ENCODE measurements at places on chromosomes 5 and 9.
A peak's percentile ranks its signal among the peaks of the same experiment; 100 is the strongest.

GRCh38 chr5:136613230-136613629 is 247.9 kb upstream of the TRPC7 start:
- DNase-seq = no peak

- no peak for DNase-seq
Observed at GRCh38 chr9:7196467-7196866, 438.7 kb downstream of the KDM4C start.

- no peak for DNase-seq
Observed at GRCh38 chr5:170504616-170505266, 921 bp downstream of the KCNIP1 start.

DNA sequence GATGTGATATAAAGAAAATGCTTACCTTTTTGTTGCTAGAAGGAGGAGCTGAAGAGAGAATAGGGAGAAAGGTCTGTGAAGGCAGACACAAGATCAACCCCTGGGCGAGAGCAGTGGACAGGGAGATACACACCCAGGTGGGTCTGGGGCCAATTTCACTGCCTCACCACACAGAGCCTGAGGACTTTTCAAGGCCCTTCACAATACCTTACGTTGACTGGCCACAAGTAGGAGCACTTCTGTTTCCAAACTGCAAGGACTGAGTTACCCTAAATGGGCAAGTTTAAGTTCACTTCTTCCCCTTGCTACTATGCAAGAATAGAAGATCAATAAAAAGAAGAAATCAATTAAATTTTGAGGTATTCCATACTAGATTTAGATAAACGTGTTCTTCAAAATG is 174.5 kb upstream of the SLC12A2 start:
- peak; percentile 6 for DNase-seq

DNA sequence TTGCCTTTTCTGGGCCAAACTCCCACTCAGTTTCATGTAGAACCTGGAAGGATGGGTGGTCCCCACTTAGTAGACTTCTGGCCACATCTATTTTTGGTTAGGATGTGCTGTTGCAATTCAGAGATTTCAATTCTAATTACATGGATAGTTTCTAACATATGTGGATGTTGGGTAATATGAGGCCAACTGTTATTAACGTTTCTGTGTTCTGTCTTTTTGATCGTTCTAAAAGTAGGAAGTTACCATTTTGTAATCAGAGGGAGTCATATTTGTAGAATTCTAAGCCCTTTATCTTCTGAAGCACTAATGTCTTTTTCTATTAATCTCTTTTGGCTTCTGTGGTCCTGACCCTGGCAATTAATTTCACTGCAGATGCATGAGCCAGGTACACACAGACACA is 141.6 kb upstream of the SPEF2 start:
- no peak for DNase-seq

DNA sequence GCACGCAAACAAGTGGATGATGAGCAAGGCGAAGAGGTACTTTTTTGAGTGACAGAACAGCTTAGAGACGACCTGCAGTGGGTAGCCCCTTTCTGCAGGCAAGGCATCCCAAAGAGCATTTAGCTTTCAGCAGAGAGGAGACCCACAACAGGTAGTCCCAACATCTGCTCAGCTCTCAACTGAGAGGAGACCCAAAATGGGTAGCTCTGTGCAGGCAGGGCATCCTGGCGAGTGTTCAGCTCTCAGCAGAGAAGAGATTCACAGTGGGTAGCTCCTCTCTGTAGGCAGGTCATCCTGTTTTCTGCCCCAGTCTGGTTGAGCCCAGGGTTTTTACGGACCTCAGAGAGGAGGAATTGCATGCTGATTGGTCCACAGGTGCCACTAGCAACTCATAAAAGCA is 2396.1 kb upstream of the C9orf72 start:
- DNase-seq = no peak

GRCh38 chr9:128072144-128073021 is 4.4 kb downstream of the SLC25A25 start:
- peak; percentile 69 for DNase-seq

- DNase-seq = no peak
Observed at GRCh38 chr5:63323926-63324325, 638.3 kb downstream of the HTR1A start.

GRCh38 chr5:107378218-107378899 is 292.4 kb downstream of the EFNA5 start:
- DNase-seq = no peak

GRCh38 chr9:136667214-136667939 is 4.7 kb downstream of the EGFL7 start:
- DNase-seq = no peak

- no peak for DNase-seq
Observed at GRCh38 chr5:38780316-38780715, 65.5 kb upstream of the OSMR start.

DNA sequence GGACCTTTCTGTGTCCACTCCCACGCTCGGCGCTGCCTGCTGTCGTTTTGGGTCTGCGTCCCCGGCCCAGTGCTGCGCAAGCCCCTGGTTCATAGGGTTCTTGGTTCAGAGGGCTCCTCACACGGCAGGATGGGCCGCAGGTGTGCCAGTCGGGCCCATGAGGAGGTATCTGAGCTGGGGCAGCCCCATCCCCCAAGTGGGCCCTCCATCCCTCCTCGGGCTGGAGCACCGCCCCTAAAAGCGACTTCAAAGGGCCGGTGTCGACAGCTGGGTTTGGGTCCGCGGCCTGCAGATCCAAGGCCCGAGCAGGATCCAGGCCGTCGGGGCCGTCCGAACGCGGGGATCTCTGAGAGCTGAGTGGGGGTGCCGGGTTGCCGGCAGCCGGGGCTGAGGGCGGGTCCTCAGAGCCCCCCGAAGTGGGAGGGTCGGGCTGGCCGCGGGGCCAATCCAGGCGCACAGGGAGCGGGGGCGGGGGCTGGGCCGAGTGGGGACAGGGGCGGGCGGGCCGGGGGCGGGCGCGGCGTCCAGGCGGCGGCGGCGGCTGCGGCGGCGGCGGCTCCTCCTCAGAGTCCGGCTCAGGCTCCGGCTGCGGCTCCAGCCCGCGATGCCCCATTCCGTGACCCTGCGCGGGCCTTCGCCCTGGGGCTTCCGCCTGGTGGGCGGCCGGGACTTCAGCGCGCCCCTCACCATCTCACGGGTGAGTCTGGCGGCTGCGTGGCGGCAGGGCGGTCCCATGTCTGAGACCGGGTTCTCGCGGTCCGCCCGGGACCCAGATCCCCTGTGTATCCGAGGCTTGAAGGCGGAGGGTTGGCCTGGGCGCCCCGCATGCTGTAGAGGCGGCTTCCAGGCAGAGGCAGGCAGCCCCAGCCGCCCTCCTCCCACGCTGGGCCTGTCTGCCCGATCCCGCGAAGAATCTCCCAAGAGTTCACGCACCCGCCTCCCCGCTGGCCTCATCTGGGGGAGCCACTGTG is at the start of gene PDLIM4:
Gene PDLIM4 (plus strand): TSS at position 566 of the 971 bp plus-strand sequence. CDS start 39 bp downstream, at position 605.
- DNase-seq = no peak

DNA sequence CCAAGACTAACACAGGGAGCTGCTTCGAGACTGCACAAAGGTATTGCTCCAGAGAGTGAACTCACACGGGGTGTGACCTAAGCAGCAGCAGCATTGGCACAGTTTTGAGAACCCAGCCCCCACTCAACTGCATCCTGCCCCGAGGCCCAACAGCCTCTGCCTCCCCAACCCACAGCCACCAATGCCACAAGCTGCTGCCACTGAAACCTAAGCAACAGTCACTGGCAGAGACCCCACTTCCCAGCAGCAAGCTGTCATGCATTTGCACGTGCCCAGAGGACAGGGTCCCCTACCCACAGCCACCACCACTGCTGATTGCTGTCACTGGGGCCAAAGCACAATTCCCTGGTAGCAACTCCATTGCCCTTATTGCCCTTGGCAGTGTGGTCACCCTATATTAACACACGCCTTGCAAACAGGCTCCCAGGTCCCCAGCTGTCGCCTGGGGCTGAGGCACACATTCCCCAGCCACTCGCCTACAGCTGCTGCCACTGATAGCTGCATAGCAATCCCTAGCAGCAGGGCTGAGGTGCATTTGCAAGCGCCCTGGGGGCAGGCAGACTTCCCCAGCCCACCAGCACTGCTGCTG is 141.0 kb downstream of the AGTPBP1 start:
- peak; percentile 45 for DNase-seq

DNA sequence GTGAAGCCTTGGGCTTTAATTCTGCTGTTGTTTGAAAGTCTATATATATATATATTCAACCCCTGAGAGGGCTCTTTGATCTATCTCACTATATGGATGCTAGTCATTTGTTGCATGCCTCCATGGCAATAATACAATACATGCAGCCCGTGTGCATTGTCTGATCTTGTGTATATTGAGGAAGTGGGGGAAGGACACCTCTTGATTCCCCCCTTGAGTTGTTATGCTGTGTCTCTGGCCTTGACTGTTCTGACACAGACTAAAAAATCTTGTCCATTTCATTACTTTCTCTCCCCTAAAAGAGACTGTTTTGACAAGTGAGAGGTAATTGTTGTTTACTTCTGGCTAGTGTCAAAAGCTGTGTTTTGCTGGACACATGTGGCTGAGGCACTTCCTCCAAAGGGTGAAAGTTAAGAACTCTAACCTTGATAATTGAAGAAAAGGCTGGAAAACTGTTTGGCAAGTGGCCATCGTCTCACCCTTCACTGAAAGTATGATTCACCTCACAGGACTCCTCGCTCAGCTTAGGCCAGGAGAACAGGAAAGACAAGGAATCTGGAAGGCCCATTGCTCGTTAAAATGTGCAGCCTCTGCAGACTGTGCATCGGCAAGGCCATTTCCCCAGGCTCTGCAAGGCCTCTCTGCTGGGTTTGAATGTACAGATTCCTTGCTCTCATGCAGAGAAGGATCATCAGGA is 304.0 kb downstream of the PRELID2 start:
- DNase-seq = no peak

DNA sequence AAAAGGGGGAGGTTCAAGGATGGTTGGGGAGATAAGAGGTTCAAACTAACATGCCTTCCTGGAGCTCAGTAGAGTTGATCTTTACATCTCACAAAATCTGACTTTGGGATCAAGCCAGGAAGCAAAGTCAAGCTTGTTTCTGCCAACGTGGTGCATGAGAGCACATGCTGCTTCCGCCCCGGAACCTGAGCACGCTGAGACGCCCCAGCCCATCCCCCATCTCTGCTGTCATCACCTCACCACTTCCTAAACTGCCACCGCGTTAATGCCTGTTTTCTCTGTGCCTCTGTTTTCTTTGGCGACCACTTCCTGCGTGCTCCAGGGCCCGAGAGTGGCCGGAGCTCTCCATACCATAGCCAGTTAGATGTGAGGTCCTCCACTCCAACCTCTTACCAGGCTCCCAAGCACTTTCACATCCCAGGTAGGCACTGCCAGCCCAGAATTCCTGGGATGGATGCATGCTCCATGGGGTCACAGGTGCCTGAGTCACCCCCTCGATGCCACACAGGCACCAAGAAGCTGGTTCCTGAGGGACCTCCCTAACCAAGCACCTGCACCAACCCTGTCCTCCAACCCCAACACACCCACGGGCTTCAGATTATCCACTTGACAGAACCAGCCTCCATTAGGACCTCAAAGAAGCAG is 31.2 kb upstream of the AFAP1L1 start:
- peak; percentile 64 for DNase-seq

GRCh38 chr5:39427229-39427628 is 2.4 kb upstream of the DAB2 start:
- DNase-seq = no peak

DNA sequence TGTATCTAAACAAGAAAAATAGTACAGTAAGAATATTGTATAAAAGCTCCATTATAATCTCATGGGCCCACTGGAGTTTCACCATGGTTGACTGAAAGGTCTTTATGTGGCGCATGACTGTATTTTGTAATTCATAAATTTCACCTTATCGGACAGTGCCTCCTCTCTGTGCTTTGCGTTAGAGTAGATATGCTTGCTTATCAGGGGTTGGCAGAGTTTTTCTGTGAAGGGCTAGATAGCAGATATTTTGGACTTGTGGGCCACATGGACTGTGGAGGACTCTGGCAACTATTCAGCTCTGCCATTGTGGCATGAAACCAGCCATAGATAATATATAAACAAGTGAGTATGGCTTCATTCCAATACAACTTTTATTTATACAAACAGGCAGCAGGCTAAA is 23.2 kb downstream of the GAPVD1 start:
- DNase-seq = no peak

GRCh38 chr5:1476181-1476966 is 31.1 kb upstream of the SLC6A3 start:
- DNase-seq = no peak

GRCh38 chr9:101574731-101575333 is 19.9 kb downstream of the PPP3R2 start:
- DNase-seq = no peak

- no peak for DNase-seq
Observed at GRCh38 chr5:168304349-168304748, 12.9 kb downstream of the WWC1 start.

DNA sequence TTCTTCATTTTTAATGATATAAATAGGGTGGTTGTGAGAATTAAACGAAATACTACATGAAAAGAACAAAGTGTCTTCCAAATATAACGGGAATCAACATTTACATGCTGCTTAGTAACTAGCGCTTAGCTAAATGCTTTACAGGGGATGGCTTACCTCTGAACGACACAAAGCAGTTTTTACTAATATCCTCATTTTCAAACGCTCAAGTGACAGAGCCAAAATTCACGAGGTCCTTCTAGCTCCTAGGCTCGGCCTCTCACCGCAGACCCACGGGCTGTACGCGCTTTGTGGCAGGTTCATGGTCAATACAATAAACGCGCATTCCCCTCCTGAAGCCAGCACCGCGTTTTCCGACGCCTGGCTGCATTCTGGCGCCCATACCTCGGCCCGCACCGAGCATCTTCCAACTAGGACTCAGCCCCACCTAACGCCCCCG is 442 bp downstream of the ZNF510 start:
- no peak for DNase-seq

DNA sequence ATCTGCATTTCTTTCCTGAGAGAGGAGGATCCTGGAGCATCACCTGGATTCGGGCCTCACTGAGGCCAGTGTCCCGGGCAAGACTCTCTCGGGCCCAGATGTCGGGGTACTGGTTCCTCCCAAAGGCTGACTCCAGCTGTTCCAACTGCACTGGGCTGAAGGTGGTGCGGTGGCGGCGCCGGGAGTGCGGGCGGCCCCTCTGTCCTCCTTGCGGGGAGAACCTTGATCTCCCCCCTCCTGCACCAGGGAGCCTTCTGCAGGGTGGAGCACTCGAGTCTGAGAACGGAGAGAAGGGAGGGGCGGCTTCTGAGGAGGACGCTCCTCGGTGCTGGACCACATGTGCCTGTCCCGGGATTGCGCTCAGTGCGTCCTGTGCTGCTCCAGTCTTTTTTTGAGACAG is 2.0 kb downstream of the PROP1 start:
- DNase-seq = no peak

DNA sequence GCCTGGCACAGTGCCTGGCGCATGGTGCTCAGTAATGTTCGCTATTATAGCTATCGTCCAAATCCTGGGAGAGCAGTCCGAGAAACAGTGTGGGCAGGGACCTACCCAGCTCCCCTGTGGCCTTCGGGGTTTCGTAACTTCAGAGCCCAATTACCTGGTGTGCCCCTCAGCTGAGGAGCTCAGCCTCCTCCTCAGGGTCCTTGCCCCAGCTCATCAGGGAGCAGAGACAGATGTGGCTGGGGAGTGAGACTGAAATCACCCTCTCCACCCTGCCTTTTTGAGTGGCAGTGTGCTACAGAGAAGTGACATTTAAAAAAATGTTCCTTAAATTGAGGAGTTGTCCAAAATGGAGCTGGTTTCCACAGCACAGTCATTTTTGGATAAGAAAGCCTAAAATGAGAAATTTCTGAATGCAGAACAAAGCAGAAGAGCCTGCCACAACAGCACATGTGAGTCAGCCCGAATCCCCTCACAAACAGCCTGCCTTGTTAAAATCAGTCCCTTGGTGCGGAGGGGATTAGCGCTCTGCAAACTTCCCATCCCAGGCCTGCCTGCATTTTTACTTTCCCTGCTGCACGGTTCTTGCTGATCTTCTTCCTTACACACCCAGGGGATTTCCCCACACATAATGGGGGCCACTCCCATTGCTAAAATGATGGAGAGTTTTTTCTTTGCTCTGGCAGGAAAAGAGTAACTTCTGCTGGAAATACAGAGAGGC is 78.1 kb upstream of the PITX1 start:
- DNase-seq = no peak
